ENCODE measurements at places on chromosomes 11 and 22.

DNA sequence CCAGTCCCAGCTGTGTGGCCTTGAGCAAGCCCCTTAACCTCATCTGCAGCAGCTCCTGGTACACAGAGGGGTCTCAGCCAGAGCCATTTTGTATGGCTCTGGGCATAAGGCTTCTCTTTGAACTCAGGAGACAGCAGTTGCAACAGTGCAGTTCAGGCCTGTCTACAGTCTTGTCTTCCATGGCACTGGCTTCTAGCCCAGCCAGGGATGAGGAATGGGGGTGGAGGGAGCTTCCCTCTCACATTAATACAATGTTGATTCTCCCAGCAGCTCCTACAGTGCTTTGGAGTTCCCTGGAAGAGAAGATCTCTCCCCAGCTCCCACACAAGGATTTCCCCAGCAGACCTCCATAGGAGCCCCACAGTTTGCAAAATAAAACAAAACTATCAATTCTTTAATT is 350.2 kb downstream of the BUD13 start:
- H3K36me3 ChIP-seq = no peaks in the 10 kb centered on the region
- no peak for DNase-seq
- H3K27me3 ChIP-seq = no peaks in the 10 kb centered on the region
- no peaks in the 10 kb centered on the region for H3K4me1 ChIP-seq
- H3K4me3 ChIP-seq = no peak overlapping the region
- H3K27ac ChIP-seq = no peak overlapping the region

- no peaks in the 10 kb centered on the region for H3K4me1 ChIP-seq
- H3K27ac ChIP-seq = no peak overlapping the region
- no peak for DNase-seq
- H3K36me3 ChIP-seq = no peaks in the 10 kb centered on the region
These were observed 1532.9 kb upstream of the RAG2 start for GRCh38 chr11:38130976-38131375.

- no peaks in the 10 kb centered on the region for H3K36me3 ChIP-seq
- no peak overlapping the region for H3K27ac ChIP-seq
- no peak overlapping the region for H3K4me3 ChIP-seq
- no peak for DNase-seq
- H3K27me3 ChIP-seq = no peaks in the 10 kb centered on the region
These were observed 70.8 kb upstream of the PITPNB start for GRCh38 chr22:27989758-27990450.

DNA sequence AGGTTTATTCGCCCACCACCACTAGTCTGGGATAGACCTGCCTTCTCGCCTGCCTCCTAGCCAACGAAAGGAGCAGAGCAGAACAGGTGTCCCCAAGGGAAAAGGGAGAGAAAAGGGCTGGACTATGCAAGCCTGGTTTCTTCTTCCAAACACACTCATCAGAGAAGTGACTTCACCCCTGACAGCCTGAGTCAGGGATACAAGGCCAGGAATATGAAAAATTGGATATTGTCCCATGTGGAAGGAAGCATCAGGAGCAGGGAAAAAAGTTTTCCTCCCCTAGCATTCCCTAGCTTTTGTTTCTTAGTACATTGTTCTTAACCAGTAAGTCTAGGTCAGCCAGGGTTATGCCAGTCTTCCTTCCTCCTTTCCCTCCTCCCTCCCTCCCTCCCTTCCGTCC is 56.9 kb upstream of the TNRC6B start:
- no peak for DNase-seq
- no peaks in the 10 kb centered on the region for H3K27me3 ChIP-seq
- no peaks in the 10 kb centered on the region for H3K4me1 ChIP-seq
- no peak overlapping the region for H3K27ac ChIP-seq

GRCh38 chr11:109984634-109985289 is 108.4 kb upstream of the ZC3H12C start:
- no peaks in the 10 kb centered on the region for H3K27me3 ChIP-seq
- no peak overlapping the region for H3K27ac ChIP-seq
- H3K4me1 ChIP-seq = no peaks in the 10 kb centered on the region
- no peak overlapping the region for H3K4me3 ChIP-seq

- H3K27ac ChIP-seq = no peak overlapping the region
- H3K4me3 ChIP-seq = no peak overlapping the region
- DNase-seq = no peak
- H3K4me1 ChIP-seq = no peaks in the 10 kb centered on the region
- no peaks in the 10 kb centered on the region for H3K27me3 ChIP-seq
- no peaks in the 10 kb centered on the region for H3K36me3 ChIP-seq
These were observed 21.7 kb downstream of the WNT11 start for GRCh38 chr11:76184551-76184993.

DNA sequence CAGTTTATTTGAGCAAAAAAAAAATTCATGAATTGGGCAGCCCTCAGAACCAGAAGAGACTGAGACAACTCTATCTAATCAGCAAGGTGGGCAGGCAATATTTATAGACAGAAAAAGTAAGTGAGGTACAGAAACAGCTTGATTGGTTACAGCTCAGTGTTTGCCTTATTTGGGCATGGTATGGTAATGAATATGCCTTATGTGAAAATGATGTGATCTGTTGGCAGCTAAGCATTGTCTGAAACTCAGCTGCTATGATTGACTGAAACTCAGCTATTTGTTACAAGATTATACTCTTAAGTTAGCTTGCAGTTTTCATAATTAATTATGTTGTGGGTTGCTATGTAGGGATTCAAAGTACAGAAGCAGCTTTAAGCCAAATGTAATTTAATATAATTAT is 127.6 kb downstream of the CNTN5 start:
- no peak overlapping the region for H3K27ac ChIP-seq
- no peaks in the 10 kb centered on the region for H3K27me3 ChIP-seq
- no peaks in the 10 kb centered on the region for H3K4me1 ChIP-seq
- H3K4me3 ChIP-seq = no peak overlapping the region
